H7 (cell line): ENCODE measurements at places on chromosomes 2 and 18.
A peak's percentile ranks its signal among the peaks of the same experiment; 100 is the strongest.

DNA sequence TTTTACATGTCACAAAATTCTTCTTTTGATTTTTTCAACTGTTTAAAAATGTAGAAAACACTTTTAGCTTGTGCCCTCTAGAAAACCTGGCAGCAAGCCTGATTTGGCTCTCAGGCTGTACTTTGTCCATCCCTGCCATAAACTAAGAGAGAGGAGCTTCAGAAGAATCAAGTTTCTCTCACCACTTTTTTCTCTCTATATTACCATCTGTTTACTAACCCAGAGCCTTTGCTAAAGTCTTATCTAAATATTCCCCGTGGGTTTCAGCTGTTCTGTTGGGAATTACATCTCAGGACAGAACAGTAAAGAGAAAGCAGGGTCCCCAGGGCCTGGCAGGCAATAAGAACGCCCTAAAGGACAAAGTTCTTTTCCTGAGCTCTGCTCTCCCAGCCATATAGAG, 409.1 kb upstream of the CRIM1 start:
- DNase-seq = no peak

DNA sequence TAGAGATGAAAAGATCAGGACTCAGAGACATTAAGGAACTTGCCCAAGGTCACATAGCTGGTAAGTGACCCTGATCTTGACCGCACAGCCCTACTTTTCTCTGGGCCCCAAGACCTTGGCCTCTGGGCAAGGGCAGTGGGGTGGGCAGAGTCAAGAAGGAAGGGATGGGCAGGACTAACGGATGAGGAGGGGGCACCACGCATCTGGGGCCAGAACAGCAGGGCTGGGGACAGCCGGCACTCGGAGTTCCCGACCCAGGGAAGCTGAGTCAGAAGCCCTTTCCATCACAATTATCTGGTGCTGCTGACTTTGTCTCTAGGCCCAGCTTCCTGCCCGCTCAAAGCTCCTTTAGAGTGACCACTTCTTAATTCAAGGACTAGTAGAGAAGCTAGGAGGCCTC, 14.4 kb downstream of the CFAP65 start:
- no peak for DNase-seq

GRCh38 chr2:128306081-128306930, 12.4 kb downstream of the HS6ST1 start:
- DNase-seq = peak; percentile 91

DNA sequence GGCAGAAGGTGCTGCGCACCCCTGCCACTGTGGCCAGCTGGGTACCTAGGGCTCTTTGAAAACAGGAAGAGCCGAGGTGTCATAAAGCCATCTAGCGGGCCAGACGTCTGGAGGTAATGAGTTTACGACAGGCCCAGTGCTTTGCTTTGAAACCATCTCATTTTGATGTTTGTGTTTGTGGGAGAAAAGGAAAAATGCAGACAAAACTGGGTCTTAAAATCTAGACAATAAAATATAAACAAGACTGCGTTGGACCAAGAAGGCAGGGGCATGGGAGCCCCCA, 3.2 kb downstream of the HOXD9 start:
- DNase-seq = peak; percentile 53

GRCh38 chr18:45617284-45617683, 2.0 kb downstream of the SLC14A2 start:
- DNase-seq = no peak

GRCh38 chr18:79283929-79284328, 111.8 kb upstream of the NFATC1 start:
- DNase-seq = no peak

GRCh38 chr2:65351234-65351947, 81.0 kb downstream of the SPRED2 start:
- no peak for DNase-seq

- peak; percentile 91 for DNase-seq
Observed at GRCh38 chr2:207166349-207167098, 776 bp upstream of the KLF7 start.

GRCh38 chr2:88066543-88066942, 1.1 kb upstream of the SMYD1 start:
- peak; percentile 39 for DNase-seq

- no peak for DNase-seq
Observed at GRCh38 chr2:47198985-47199451, 43.9 kb upstream of the STPG4 start.

DNA sequence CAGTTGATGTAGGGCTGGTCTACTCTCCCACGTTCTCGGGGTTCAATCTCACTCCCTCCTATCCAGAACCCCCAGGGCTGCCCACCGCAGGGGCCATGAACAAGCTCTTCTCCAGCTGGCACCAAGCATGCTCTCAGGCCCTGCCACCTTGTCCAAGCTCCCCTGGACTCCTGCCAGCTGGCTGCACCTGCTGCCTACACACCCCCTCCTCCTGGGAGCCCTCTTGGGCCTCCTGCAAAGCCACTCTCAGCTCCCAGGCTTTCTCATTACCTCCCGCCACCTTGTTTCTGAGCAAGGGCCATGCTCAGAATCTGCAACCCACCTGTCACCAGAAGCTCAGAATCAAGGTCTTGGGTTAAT, 56.0 kb downstream of the HDAC4 start:
- DNase-seq = peak; percentile 33

- no peak for DNase-seq
Observed at GRCh38 chr2:86065512-86065911, 40.2 kb downstream of the POLR1A start.

- no peak for DNase-seq
Observed at GRCh38 chr2:109549016-109549590, 64.7 kb downstream of the SEPTIN10 start.

DNA sequence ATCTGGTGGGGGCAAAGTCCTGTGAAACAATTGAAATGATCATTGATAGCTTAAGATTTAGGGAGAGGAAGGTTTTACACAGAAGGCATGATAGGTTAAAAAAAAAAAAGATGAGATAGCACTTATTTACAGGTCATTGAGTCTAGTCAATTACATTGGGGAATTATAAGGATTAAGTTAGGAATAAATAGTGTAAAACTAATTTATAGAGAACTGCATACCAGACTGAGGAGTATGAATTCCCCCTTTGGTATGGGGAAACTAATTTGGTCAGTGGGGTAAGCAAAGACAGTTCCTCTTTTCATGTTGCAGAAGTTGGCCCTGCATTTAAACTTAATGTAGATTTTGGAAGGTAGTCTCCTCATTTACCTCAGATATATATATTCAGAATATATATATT, 10.8 kb downstream of the GLS start:
- no peak for DNase-seq

- no peak for DNase-seq
Observed at GRCh38 chr2:158724803-158725381, 70.2 kb upstream of the DAPL1 start.

GRCh38 chr2:196448407-196449079, 191.0 kb upstream of the CCDC150 start:
- DNase-seq = no peak

- no peak for DNase-seq
Observed at GRCh38 chr2:158990397-158991214, 22.2 kb downstream of the TANC1 start.

- no peak for DNase-seq
Observed at GRCh38 chr18:11494107-11494506, 115.3 kb upstream of the SLC35G4 start.

GRCh38 chr18:63157293-63158011, 162.1 kb downstream of the BCL2 start:
- no peak for DNase-seq

DNA sequence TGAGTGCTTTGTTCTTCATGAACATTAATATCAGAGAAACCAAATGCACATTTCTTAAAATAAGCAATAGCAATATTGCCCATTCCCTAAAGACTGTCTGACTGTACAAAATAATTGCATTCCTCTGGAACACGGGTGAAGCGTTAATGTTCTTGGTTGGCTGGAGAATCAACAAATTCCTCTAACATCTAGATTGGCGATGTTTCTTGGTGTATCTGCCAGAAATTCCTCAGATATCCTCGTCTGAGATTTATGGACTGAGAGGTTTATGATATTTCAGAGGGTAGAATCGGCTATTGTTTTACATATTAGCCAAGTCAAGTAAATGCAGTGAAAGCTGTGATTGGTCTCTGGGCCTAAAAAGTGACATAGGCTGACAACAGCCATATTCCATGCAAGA, 27.1 kb upstream of the SPTBN1 start:
- no peak for DNase-seq

- no peak for DNase-seq
Observed at GRCh38 chr18:45149712-45150111, 465.6 kb upstream of the SLC14A2 start.

- no peak for DNase-seq
Observed at GRCh38 chr2:522776-523175, 154.4 kb downstream of the TMEM18 start.

GRCh38 chr2:404581-404980, 116.7 kb upstream of the ALKAL2 start:
- no peak for DNase-seq

GRCh38 chr2:85675866-85676548, 8.0 kb upstream of the SFTPB start:
- DNase-seq = no peak

- no peak for DNase-seq
Observed at GRCh38 chr2:214376618-214377285, 34.1 kb upstream of the VWC2L start.

DNA sequence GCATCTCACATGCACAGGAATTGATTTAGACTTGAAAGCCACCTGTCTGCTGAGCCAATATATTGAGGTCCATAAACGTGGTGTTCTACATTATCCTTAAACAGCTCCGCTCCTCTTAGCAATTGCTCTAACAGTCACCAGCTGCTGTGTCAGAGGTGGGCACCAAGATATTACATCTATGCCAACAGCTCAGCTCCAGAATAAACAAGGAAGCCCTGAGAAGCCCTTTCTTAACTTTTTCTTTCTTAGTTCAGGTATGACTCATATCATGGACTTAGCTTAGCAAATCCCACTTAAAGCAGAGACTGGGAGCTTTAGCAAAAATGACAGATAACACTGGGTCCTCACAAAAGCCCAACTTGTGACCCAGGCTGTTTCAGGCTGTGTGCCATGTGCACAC, 436.6 kb downstream of the IRS1 start:
- no peak for DNase-seq

GRCh38 chr18:27994571-27994970, 182.4 kb downstream of the CDH2 start:
- DNase-seq = no peak

GRCh38 chr18:23438608-23439366, 14.3 kb upstream of the RIOK3 start:
- DNase-seq = no peak

DNA sequence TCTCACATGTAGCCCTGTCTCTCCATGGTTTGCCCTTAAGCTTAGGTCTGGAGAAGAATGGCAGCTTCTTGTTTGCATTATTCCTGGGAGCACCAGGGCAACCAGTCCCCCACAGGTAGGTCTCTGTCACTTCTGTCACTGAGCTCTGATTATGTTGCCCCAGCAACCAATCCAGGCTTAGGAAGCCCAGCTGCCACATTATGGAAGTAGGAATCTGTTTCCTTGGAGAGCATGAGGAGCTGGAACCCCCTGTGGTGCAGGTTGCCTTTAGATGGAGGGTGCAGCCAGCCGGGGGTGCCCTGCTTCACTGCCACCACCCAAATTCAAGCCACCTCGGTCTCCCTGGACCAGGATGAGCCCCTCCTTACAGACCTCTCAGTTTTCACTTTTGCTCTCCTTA, 4.8 kb downstream of the RESP18 start:
- no peak for DNase-seq
